ENCODE measurements at places on chromosomes 2 and 18.

DNA sequence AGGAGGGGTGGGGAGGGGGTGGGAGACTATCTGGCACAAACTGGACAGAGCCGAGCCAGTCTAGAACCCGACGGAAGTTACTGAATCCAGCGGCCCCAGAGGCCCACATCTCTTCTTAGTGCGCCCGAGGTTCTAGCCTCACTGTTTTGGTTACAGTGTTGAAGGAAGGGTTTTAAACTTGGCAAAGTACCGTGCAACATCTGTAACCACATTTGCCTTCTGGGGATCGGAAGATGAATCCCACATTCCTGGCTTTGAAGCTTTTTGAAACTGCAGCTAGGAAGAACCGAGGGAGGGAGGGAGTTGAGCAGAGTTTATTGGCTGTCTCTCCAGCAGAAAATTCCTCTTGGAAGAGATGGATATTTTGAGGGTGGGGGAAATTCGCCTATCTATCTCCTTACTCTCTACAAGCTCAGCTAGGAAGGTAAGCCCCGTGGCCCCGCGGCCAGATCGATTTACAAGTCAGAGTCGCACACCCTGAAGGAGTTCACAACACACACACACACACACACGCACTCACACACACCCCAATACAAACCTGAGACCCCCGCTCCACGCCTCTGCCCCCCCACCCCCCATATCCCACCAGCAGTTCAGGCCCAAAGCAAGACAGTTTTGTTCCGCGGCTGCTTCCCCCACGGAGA, 1.0 kb downstream of the ACVR1 start:
- DNase-seq: no peak

DNA sequence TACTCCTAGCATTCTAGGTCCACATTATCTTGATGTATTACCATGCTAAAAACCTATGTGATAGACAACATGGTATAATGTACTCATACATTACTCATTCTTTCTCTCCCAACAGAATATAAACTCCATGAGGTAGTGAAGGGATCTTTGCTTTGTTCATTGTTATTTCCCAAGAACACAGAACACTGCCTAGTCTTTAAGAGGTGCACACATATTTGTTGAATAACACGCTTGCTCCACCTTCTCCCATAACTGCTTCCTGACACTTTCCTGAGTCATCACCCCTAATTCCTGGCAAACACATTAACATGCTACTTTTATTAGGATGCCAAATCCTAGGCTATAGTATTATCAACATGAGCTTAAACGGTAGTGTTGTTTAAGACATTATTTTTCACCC, 41.3 kb downstream of the REV1 start:
- no peak for DNase-seq

DNA sequence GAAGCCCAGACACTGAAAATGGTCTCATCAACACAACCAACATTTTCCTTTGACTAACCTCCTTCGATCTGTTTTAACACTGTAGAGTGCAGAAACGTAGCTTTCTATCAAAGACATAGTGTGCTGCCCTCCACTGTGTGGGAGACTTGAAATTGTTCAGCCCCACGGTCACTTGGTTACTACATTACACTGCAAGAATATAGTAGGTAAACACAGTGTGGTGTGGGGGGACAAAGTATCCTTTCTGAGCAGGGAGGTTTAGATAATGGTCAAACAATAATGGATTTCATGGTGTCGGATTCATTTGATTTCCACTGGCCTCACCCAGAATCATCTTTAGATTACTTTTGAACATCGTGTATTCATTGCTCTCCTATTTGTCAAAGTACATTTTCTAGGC, 181.0 kb downstream of the ERBB4 start:
- DNase-seq: no peak

DNA sequence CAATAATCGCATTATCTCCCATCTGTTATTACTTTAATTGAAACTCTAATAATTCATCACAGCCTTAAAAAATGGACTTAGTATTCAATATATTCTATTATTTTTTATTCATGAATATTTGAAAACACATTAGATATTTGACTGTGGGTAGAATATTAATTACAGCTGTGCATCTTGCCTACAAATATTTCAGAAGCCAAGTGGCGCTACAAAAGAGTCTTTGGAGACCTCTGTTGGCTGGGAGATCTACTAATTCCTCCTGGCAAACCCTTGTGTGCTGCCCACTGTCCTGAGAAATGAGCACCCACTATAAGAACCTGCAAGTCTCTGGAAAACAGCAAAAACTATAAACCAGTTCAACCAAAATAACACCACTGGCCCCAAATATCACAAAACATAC, 54.5 kb downstream of the PRELID3A start:
- DNase-seq: no peak

GRCh38 chr2:226643946-226644282, 155.7 kb downstream of the IRS1 start:
- no peak for DNase-seq

DNA sequence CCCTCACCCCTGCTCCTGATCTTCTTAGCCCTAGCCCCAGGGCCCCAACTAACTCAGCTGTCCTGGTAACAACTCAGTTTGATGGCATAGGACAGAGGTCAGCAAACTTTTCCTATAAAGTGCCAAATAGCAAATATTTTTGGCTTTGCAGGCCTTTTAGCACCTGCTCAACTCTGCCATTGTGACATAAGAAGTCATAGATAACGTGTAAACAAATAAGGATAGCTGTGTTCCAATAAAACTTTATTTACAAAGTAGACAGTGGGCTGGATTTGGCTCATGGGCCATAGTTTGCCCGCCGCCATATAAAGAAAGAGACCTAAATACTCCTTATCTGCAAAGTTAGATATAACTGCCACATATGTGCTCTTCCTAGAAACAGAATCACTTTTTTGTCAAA, 27.3 kb upstream of the TMEM87B start:
- no peak for DNase-seq

Measured in SW 1271 (cell line).